Dermis microvascular lymphatic vessel endothelial cell (primary cell): ENCODE measurements at places on chromosomes 1 and 21. TPM values are rescaled to one million over a fixed set of nuclear protein-coding genes. Genes with fewer than 3 reads are reported as not detected.

The ITPKB gene
- 23.6 and 31.6 TPM in 2 replicates for total RNA-seq

The SETSIP gene
- total RNA-seq: 0.25 and 0.26 TPM in 2 replicates

The TRIM58 gene
- total RNA-seq: under 0.01 and 0.25 TPM in 2 replicates

The PDZK1IP1 gene
- 0.13 TPM in 2 replicates for total RNA-seq

The OR2T5 gene
- total RNA-seq: not detected in 2 replicates

The KCNJ15 gene
- total RNA-seq: 0.51 and 0.63 TPM in 2 replicates

The CYP4X1 gene
- total RNA-seq: 1.5 and 3.4 TPM in 2 replicates

The HSPA13 gene
- total RNA-seq: 36.3 and 39.2 TPM in 2 replicates

The AMPD1 gene
- total RNA-seq: not detected in 2 replicates

The TRIM67 gene
- total RNA-seq: not detected in 2 replicates
